Immature natural killer cell (primary cell): ENCODE measurements at places on chromosomes 12 and 14. TPM values are rescaled to one million over a fixed set of nuclear protein-coding genes. Genes with fewer than 3 reads are reported as not detected.
A peak's percentile ranks its signal among the peaks of the same experiment; 100 is the strongest.

The CISTR gene
- not detected for polyA plus RNA-seq

The VASH1 gene
- polyA plus RNA-seq: not detected

The CD69 gene
- polyA plus RNA-seq: 142 TPM

The PLEK2 gene
- not detected for polyA plus RNA-seq

The SPX gene
- polyA plus RNA-seq: 0.15 TPM

The AGAP2 gene
- 3.2 TPM for polyA plus RNA-seq

The CLEC4E gene
- polyA plus RNA-seq: not detected

The TMPRSS12 gene
- polyA plus RNA-seq: not detected

The PTPN6 gene
- 294 TPM for polyA plus RNA-seq

The CPNE6 gene
- polyA plus RNA-seq: not detected

The NRXN3 gene
- not detected for polyA plus RNA-seq

GRCh38 chr12:113299619-113300237, 35.2 kb downstream of the SLC8B1 start:
- H3K36me3 ChIP-seq: peaks cover 16% of the 10 kb centered on the region
- H3K27me3 ChIP-seq: peaks cover 2% of the 10 kb centered on the region
- H3K27ac ChIP-seq: peak overlapping the region; percentile 35
- no peak overlapping the region for H3K4me3 ChIP-seq
- DNase-seq: no peak

DNA sequence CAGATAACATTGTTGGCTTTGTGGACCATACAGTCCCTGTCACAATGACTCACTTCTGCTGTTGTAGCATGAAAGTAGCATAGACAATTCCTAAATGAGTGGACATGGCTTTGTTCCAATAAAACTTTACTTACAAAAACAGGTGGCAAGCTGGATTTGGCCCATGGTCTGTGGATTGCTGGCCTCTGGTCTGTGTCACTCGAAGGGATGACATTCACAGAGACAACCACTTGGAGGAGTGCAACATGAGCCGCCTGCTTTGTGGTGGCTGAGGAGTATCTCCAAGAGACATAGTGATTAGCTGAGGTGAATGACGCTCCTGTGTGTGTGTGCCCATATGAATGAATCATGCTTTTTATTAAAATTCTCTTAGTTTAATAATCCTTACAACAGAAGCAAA, 81.3 kb upstream of the NRXN3 start:
- DNase-seq: no peak
- H3K4me1 ChIP-seq: no peaks in the 10 kb centered on the region
- peaks cover 2% of the 10 kb centered on the region for H3K27me3 ChIP-seq
- H3K4me3 ChIP-seq: no peak overlapping the region
- H3K36me3 ChIP-seq: no peaks in the 10 kb centered on the region

GRCh38 chr14:84894254-84894653, 635.7 kb upstream of the FLRT2 start:
- H3K36me3 ChIP-seq: no peaks in the 10 kb centered on the region
- no peak for DNase-seq
- H3K4me1 ChIP-seq: no peaks in the 10 kb centered on the region
- H3K27ac ChIP-seq: no peak overlapping the region
- peaks cover 4% of the 10 kb centered on the region for H3K27me3 ChIP-seq

DNA sequence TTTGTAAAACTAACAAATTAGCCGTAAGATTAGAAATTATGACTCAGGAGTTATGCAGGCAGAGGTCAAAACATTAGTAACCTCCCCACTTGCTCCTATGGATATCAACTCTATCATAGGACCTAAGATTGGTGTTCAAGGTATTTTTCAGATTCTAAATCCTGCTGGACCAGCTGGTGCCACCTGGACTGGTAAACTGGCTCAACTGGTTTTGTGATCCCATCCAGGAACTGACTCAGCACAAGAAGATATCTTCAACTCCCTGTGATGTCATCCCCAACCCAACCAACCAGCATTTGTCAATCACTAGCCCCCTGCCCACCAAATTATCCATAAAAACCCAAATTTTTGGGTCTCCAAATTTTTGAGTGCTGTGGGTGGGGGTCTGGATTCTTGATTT, 98.1 kb upstream of the OR4E1 start:
- H3K36me3 ChIP-seq: no peaks in the 10 kb centered on the region
- no peak overlapping the region for H3K4me3 ChIP-seq
- H3K4me1 ChIP-seq: no peaks in the 10 kb centered on the region
- H3K27me3 ChIP-seq: peaks cover 10% of the 10 kb centered on the region
- DNase-seq: no peak
- H3K27ac ChIP-seq: no peak overlapping the region

DNA sequence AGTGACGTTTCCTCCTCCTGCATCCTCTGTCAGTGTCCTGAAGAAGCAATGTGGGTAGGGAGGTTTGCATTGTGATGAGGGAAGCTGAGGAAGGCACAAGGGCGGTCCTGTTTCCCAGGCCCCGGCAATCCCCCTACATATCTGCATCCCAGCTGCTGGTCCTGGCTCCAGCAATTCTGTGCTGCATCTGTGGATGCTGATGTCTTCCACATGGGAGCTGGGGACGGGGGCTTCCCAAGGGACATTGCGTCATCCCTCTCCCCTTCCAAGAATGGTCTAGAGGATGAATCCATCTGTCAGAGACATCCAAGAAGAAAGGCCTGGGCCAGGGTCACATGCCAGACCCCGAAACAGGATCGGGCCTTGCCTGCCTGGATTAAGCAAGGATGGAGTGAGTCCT, 52.1 kb downstream of the TSPAN11 start:
- H3K4me3 ChIP-seq: no peak overlapping the region
- H3K27me3 ChIP-seq: peaks cover 3% of the 10 kb centered on the region
- no peaks in the 10 kb centered on the region for H3K4me1 ChIP-seq
- no peaks in the 10 kb centered on the region for H3K36me3 ChIP-seq
- no peak overlapping the region for H3K27ac ChIP-seq

DNA sequence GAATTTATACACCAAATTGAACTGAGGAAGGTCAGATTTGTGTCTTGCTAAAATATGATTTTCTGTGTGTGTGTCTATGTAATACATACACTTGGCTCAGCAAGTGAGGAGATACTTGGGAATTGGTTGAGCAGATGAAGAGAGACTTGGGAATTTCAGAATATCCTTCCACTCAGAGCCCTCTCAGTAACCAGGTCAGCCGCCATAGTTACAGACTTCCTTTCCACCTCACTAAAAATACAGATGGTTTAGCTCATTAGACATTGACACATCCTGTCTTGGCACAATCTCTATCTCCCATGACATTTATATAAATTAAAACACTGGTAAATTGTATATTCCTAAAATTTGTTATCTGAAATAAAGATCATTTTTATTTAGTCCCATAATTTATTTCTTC, 15.9 kb downstream of the PIK3C2G start:
- no peaks in the 10 kb centered on the region for H3K27me3 ChIP-seq
- H3K4me3 ChIP-seq: no peak overlapping the region
- no peaks in the 10 kb centered on the region for H3K4me1 ChIP-seq
- DNase-seq: no peak
- H3K36me3 ChIP-seq: no peaks in the 10 kb centered on the region

DNA sequence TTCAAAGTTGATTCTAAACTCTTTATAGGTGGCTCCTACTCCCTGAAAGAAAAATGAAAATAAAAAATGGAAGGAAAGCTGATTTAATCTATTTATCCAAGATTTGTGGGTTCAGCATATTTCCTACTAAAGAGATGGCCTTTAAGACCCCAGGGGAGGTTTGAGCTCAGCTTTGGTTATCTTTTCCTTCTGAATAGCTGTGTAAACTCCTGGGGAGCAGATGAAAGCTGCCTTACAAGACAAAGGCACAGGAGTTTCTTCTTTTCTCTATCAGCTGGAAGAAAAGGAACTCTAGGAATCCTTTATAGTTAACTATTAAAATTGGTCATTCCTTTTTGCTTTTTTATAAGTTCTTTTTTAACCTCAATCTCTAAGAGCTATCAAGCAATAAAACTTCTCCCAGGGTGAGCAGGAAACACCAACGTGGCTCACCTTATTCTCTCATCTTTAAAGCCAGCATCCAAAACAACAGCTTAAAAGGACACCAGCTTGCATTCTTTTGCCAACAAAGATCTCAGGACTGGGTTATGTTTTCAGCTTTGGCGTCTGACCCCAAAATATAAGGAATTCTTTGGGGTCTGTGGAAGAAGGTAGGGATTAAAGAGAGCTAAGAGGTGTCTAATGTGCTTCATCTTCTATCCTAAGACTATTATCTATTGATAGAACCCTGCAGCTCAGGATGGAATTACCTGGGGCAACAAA, 371.7 kb upstream of the KITLG start:
- no peak for DNase-seq
- no peak overlapping the region for H3K4me3 ChIP-seq
- H3K27ac ChIP-seq: no peak overlapping the region

DNA sequence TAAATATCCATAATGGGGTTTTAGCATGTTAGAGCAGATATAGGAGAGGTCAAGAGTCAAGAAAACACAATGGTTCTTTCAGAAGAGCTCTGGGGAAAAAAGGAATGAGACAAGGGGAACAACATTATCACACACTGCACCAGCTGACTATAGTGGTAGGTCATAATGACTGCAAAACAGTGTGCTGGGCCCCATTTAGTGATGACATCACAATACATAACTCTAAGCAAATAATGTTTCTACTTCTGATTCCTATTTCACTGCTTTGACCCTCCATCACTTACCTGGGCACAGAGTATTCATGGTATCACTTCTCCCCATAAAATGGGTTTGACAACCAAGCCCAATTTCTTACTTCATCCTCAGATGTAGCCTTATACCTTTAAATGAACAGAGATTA, 62.1 kb downstream of the GARIN6 start:
- no peaks in the 10 kb centered on the region for H3K4me1 ChIP-seq
- peaks cover 5% of the 10 kb centered on the region for H3K27me3 ChIP-seq
- no peaks in the 10 kb centered on the region for H3K36me3 ChIP-seq

DNA sequence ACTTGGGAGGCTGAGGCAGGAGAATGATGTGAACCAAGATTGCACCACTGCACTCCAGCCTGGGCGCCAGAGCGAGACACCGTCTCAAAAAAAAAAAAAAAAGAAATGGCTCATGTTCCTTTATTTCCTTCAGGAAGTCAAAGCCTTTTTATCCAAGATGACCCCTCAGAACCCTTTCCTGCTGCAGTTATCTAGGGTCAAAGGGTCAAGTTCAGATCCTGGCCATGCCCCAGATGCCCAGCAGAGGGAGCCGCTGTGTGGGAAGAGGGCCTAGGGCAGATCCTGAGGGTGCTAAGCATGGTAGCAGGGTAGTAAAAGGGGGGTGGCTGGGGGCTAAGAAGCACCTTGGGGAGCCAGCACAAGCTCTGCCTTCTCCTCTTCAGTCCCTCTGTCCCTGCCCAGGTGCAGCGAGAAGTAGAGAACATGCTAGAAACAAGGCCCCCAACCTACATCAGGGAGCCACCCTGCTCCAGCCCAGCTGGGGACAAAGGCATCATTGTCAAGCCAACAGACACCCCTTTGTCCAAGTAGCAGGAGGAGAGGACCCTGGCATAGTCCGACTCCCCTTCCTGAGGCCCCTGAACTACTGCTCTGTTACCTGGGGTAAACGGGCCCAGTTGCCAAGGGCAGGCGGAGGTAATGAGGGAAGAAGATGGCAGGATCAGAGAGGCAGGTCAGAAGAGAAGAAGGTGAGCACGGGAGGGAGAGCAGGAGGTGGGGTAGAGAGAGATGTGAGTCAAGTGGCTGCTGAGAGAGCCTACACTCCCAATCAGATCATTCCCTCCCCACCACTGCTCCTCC, 6.5 kb downstream of the NFE2 start:
- H3K4me1 ChIP-seq: peaks cover 12% of the 10 kb centered on the region
- peak; percentile 58 for DNase-seq
- no peak overlapping the region for H3K4me3 ChIP-seq

DNA sequence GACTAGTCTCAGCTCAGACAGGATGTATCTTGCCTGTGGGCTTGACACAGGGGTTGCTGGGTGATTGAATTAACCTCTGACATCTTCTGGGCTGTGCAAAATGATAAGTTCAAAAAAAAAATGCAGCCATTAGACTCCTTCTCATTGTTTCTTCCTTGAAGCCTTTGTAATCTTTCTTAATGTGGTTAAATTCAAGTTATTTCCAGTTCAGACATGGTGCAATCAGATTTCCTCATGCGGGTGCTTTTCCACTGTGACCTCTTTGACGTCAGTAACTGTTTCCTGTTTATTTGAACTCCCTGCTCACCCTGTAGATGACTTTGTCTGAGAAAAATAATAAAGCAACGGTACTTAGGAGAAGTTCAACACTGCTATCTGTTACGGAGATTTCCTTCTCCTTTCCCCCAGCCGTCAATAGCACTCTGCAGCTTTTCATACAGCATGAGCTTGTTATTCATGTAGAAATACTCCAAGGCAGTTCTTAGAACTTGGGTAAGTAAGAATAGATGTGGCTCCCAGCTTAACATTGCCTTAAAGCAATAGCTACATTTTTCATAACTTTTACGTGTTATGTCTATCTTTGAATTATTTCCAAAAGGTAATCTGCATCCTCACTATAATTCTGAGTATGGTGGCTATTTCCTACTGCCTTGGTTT, 155.5 kb downstream of the PRKCH start:
- H3K36me3 ChIP-seq: peaks cover 19% of the 10 kb centered on the region
- H3K27me3 ChIP-seq: peaks cover 47% of the 10 kb centered on the region
- H3K4me3 ChIP-seq: peak overlapping the region; percentile 66
- peaks cover 100% of the 10 kb centered on the region for H3K4me1 ChIP-seq

DNA sequence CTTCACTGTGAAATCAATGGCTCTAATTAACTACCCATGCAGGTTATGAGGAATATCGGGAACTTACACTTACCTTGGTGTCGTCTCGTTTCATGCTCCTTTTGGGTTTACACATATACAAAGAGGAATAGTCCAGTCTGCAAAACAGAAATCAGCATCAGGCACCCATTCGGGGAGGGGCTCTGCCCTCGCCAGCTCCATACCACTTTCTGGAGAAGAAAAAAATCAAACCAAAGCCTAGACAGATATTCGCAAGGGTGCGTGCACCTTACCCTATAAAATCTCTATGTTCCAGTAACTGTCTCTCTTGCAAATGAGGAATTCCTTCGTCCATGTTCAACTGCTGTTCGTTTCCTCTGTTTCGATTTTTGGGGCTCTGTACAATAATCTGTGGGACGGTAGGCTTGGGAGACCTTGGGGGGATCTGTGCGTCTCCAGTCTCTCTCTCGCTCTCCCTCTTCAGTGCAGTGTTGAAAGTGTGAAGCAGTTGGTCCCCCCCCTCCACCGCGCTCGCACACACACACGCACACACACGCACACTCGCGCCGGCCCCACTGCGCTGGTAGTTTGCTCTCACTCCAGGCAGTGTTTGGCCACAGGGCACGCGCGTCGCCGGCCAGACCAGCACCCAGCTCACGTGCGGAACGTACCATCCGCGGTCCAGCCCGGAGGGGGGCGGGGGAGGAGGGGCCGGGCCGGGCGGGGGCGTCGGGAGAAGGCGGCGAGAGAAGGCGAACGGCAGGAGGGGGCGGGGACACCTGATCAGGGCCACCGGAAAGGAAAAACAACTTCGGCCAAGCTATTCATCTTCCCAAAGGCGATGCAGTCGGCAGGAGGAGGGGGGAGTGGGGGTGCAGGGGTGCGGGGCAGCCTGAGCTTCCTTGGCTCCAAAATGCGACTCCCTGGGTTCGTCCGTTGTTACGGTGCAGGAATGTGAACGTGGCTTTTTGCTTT, at the start of gene BHLHE41:
BHLHE41 (minus strand) TSS at position 592 of the 954 bp plus-strand sequence; CDS start at position 334, 258 bp downstream.
- H3K4me3 ChIP-seq: peak within 1 kb of the TSS; percentile 82
- H3K27ac ChIP-seq: no peak within 1 kb of the TSS
- DNase-seq: no peak
- H3K36me3 ChIP-seq: no peaks in the 10 kb centered on the region
